Central memory CD4-positive, alpha-beta T cell (primary cell): ENCODE measurements at places on chromosomes 12 and 14.

GRCh38 chr12:109717390-109718357, 4.0 kb downstream of the FAM222A start:
- DNase-seq = no peak

DNA sequence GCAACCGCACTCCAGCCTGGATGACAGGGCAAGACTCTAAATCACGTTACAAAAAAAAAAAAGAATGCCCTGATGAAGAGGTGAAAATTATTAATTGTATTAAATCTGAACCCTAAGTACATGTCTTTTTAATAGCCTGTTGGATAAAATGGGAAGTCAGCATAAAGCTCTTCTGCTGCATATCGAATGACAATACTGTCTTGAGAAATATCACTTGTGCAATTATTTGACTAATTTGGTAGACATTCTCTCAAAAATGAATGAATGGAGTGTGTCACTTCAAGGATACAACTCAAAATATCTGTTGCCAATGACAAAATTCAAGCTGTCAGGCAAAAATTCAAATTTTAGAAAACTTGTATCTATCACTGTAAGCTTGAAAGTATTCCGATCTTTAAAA, 38.9 kb downstream of the DNAI7 start:
- no peak for DNase-seq

GRCh38 chr12:97299847-97300246, 162.8 kb upstream of the RMST start:
- no peak for DNase-seq

- DNase-seq = no peak
These were observed 25.9 kb downstream of the UBE2N start for GRCh38 chr12:93415723-93416464.

DNA sequence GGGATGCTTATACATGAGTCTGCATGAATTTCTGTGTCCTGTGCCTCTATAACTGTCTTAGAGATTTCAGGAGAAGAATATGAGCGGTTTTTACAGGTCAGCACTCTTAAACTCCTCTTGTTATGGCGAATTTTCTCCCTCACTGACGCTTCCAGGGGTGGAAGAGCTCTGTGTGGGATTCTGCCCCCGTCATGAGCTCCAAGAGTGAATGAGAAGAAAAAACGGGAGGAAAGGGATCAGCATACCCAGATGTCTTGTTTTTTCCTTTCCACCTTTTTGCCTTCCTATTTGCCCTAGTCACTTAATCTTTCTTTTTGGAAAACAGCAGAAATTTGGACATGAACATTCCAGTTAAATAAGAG, 651 bp downstream of the PFKM start:
- no peak for DNase-seq

GRCh38 chr14:34060651-34060999, 109.8 kb upstream of the EGLN3 start:
- no peak for DNase-seq

GRCh38 chr12:61911113-61911512, 349.1 kb upstream of the USP15 start:
- DNase-seq = no peak

DNA sequence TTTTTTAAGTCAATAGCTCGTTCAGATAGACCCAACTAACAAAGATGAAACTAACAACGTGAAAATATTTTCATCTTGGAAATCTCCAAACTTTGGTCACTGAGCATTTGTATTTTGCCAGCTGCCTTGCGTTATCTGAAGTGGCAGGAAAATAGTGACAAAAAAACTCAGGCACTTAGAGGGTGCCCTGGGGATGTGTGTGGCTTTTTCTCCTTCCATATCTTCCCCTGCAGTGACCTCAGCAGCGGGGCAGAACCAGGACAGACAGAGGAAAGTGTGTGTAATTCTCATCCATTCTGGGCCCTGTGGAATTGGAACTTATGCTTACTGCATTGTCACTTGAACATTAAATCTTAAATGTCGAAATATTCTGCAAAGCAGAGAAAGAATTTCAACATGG, 152.0 kb downstream of the BCAT1 start:
- DNase-seq = no peak

GRCh38 chr12:71193041-71193440, 35.2 kb upstream of the TSPAN8 start:
- no peak for DNase-seq

DNA sequence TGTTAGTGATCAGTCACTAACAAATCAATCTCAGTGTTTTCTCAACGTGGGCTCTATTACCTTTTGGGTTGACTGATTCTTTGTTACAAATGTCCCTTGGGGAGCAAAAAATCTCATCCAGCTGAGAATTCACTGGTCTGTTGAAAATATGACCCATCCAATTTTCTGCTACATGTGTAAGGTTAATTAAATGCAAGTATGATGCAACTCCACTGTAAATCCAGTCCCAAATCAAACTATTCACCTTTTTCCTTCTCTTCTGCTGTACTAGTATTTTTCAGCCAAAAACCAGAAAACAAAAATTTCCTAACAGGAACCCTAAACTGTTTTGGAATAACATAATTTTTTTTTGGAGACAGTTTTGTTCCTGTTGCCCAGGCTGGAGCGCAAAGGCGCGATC, 2.2 kb downstream of the ERH start:
- DNase-seq = no peak

GRCh38 chr12:66638666-66639065, 40.2 kb downstream of the GRIP1 start:
- DNase-seq = no peak

- DNase-seq = no peak
These were observed 118.0 kb downstream of the GCH1 start for GRCh38 chr14:54784657-54785056.

DNA sequence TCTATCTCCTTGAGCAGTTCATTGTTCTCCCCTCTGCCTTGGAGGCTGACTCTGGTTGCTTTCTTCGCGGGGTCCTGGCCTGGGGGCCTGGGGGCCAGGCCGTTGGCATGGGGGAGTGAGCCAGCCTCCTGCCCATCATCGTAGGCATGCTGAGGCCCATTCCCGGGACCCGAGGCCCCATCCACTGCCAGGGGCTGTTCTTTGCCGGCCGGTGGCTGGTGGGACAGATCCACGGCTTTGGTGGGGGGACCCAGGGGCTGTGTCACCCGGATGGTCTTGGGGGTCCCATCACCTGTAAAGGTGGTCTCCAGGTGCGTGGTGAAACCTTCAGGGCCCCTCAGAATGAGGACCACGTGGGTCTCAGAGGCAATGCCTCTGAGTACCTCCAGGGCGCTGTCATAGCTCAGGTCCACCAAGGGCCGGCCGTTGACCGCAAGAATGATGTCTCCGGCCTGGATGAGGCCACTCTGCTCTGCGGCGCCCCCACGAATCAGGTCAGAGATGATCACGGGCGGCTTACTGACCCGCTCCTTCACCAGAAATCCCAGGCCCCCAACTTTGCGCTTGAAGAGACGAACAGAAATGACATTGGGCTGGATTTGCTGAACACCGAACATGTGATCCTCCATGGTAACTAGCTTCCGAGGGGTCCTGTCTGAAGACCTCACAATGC, 30.8 kb downstream of the NOS1 start:
- DNase-seq = no peak

GRCh38 chr12:89346741-89347324, 5.5 kb downstream of the DUSP6 start:
- DNase-seq = no peak

- DNase-seq = no peak
These were observed 29.7 kb downstream of the ATP2A2 start for GRCh38 chr12:110310763-110311162.

DNA sequence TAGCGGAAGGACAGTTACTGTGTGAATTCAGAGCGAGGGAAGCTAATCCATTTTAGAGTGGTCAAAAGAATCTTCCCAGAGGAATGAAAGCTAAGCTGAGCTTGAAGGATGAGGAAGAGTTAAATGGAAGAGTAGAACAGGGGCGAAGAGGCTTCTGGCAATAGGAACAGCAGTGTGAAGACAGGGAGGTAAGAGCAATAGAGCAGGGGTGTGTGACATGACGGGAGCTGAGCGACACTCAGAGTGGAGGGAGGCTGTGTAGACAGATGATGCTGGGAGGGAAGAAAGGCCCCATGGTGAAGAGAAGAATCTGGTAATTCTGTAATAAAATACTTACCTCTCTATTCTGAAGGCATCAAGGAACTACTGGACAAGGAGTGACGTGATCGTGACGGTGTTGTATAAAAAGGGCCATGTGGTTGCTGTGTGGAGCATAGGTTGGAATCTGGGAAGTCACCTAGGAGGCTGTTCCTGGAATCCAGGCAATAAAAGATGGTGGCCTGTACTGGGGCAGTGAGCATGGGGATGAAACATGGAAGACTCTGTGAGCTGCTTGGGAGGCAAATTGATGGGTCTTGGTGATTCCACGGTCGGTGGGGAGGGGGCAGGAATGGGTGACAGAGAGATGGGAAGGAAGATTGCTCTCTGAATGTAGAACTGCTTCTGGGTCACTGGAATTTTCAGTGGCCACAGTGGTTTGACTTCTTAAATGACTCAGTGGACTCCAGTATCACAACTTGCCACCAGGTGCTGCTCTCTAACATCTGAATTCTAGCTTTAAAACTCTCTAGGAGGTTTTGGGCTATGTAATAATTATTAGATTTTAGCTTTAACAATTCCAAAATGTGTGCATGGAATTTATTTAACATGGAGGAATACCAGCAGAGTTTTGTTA, 164.1 kb downstream of the ATP23 start:
- DNase-seq = no peak

- DNase-seq = no peak
These were observed 689.4 kb downstream of the NOVA1 start for GRCh38 chr14:25908277-25909044.

DNA sequence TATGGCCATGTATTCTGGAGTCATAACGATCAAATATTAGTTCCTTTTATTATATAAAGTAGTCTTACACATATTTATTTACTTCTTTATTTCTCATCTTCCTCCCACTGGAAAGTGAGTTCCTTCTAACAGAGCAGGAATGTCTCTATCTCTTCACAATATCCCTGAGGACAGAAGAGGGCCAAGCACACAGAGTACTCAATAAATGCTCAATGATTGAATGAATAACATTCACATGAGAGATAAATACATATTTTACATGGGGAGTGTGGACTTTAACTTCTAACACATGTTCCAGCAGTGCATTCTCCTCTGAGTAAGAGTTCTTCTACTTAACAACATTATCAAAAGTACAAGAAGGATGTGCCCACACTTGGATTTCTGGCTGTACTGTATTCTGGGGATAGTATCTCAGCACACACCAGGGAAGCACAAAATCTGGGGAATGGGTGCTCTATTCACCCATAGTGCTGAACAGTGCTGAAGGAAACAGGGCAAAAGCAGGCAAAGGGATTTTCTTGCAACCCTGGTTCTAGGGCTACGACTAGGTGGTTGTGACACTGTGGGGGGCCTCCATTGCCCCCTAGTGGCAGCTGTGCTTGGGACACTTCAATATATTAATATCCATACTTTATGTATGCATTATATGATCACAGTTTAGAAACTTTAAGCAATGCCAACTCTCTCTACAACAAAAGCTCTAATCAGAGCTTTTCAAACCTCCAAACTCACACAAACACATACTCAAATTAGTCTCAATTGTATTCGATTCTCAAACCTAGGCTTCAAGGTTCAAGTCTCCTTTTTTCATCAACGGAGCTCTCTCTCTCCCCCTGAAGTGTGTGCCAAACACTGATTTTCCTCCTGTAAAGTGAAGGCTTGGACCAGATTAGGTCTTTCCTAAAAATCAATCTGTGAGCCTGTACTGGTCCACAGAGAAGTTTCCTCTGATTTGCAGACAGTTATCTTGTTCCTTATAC, 115.5 kb downstream of the SLC2A13 start:
- peak; percentile 29 for DNase-seq

GRCh38 chr12:49336645-49337584, at the start of gene C1QL4:
C1QL4 (minus strand) TSS chr12:49337188; CDS start chr12:49336477, 711 bp downstream.
- peak; percentile 80 for DNase-seq

- no peak for DNase-seq
These were observed 72.0 kb upstream of the RESF1 start for GRCh38 chr12:31887109-31887811.

DNA sequence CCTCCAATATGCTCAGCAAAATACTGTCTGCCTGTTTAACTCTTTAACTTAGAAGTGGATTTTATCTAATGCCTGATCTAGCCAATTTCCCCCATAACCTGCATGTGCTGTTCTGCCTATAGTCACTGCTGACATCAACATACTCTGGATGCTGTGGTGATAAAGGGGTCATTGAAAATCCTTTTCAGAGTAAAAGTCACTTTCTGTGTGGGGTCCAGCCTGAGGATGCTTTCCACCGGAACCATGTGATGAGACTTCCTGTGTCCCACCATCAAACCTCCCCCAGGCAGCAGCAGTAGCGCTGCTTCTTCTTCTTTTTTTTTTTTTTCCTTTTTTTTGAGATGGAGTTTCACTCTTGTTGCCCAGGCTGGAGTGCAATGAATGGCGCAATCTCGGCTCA, 607.0 kb downstream of the BCL11B start:
- no peak for DNase-seq

- no peak for DNase-seq
These were observed 748 bp upstream of the ACVRL1 start for GRCh38 chr12:51906430-51907082.

DNA sequence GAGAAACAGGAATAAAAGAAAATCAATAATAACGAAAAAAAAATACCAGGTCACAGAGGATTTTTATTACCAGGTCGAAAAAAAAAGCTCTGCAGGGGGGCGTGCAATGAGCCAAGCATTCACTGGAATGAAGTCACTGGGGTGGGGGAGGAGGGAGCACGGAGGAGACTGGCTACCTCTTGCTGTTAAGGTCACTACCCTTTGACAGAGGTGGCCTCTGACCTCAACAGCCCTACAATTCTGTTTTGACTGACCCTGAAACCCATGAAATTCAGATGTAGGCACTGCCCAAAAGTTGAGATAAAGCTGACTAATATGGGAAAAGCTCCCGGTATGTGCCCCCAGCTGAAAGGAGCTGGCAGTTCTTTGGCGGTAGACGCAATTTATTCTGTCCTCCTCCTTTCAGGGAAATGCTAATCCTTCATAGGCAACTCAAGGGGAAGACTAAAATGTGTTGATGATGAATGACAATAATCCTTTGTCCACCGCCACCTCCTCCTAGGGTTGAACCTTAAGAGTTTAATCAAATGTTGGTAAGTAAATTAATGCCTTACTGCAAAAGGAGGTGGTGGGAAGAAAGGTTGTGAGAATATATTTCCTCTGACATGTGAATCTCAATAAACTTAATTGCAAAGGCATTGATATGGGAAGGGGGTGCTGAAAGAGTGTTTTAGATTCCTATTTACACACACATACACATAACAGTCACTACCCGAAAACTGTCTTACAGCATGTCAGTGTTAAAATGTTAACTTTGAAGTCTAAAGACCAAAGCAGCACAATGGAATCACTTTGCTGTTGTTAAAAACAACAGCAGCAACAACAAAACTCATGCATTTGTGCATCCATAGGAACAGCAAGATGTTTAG, 6.3 kb upstream of the RIC8B start:
- DNase-seq = no peak

DNA sequence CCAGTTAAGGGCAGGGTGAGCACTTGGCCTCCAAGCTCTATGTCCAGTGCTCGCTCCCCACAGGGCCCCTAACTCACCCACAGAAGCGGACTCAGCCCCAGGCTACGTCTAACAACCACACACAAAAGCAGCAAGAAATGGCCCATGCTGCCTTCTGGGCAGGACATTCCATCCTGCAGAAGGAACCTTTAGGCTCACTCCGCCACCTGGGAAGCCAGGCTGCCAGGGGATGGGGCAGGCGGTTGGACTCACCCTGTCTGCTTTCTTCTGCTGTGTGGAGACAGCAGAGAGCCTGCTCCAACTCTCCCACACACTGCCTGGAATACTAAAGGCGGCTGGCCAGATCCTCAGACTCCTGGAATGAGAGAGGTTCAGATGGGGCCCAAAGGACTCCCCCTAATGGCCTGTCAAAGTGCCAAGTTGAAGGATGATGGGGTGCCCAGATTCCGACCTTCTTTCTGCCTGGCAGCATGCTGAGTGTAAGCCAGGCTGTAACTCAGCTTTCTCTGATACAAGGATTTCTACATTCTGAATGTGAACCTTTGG, 27.7 kb upstream of the BLTP3B start:
- DNase-seq = no peak
